Right atrium auricular region (tissue), 2 donors: ENCODE measurements at places on chromosomes 2 and 18. TPM values are rescaled to one million over a fixed set of nuclear protein-coding genes. Genes with fewer than 3 reads are reported as not detected.

The GPR35 gene
- 0.56 TPM for total RNA-seq

- DNase-seq = no peak
Measured at GRCh38 chr2:135066710-135067109, 14.6 kb downstream of the RAB3GAP1 start.

- no peak for DNase-seq
Measured at GRCh38 chr2:446303-446874, 158.5 kb upstream of the ALKAL2 start.

DNA sequence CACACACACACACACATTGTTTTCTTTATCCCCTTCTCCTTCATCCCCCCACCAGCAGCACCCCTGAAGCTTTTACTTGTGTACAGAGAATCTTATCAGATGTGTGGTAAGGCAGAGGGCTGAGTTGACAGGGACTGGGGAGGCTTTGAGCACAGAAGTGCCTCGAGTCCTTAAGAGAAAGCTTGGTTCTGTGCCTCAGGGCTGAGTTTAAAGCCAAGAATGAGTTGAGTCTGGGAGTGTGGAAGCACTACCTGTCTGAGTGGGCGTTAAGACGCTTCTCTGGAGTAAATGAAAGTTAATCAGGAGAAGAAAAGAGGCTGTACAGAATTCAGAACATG is 2.7 kb downstream of the ID2 start:
- DNase-seq = no peak

DNA sequence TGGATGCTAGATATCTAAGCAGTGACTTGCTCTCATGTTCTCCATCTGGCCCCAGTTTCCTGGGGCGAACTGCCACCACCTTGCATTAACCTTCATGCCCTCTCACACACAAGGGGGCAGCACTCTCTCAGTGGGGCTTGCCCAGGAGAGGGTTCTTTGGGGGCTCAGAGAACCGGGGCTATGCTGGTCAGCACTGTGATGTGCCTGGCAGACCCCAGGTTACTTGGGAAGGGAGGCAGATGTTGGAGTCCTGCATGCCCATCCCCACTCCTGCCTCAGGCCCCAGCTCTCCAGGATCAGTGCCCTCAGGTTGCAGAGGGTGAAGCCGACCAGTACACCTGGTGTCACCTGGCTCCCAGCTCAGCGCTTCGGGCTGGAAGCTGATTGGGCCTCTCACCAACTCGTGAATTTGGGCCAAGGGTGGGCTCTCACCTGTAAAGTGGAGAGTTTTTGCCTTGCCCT is 396.2 kb upstream of the HS6ST1 start:
- peak; percentile 30 for DNase-seq

The C2orf74 gene
- 28.0 TPM for total RNA-seq

The MTIF2 gene
- 29.8 TPM for total RNA-seq

- DNase-seq = no peak
Measured at GRCh38 chr2:172995323-172996244, 80.1 kb upstream of the MAP3K20 start.

The ZNF385B gene
- total RNA-seq = 33.3 TPM

GRCh38 chr2:139518321-139518720 is 738.1 kb upstream of the NXPH2 start:
- no peak for DNase-seq

- DNase-seq = no peak
Measured at GRCh38 chr18:55582325-55582724, 5.7 kb downstream of the TCF4 start.

- no peak for DNase-seq
Measured at GRCh38 chr2:164522561-164522981, 98.7 kb downstream of the GRB14 start.

- DNase-seq = no peak
Measured at GRCh38 chr2:182866095-182866460, 359 bp downstream of the FRZB start.

DNA sequence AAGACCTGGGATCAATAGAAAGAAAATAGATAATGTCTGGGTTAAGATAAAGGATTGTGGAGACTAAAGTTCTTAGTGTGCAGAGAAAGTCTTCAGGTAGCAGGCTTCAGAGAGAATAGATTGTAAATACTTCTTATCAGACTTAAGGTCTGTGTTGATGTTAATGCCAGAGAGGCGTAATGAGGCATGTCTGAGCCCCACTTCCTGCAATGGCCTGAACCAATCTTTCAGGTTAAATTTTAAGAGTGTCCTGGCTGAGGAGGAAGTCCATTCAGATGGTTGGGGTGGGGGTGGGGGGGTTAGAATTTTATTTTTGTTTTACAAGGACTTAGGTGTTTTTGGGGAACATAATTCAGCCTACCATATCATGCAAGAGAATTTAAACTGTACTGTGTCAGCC is 129.5 kb downstream of the EVA1A start:
- no peak for DNase-seq

The SERPINB2 gene
- 0.94 TPM for total RNA-seq

The REG1B gene
- not detected for total RNA-seq
